ENCODE measurements at places on chromosomes 6 and 20.

DNA sequence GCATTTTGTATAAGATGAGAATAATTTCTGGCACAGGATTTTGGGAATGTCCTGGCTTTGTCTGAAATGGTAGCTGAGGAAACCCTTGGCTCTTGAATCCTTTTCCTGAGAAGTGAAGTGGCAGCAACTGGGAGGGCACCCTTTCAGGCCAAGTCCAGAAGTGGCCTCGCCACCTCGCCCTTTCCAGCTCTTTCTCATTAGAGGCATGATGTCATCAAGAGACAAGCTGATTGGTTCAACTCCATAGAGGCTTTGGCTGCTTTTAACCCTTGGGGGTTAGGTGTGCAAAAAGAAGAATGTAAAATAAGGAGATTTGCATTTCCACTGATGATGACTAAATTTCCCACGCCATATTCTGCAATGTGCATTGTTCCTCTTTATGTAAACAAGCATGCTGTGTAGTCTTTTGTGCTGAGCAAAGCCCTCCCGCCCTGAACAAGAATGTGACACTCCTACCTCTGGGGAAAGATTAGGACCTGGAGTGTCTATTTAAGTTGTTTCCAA, 116.5 kb downstream of the TCP11 start:
- DNase-seq, result no peak

- no peak for DNase-seq
Measured at GRCh38 chr20:40718214-40718977, 29.4 kb upstream of the MAFB start.

- DNase-seq, result no peak
Measured at GRCh38 chr6:111664565-111665030, 58.9 kb upstream of the TRAF3IP2 start.

DNA sequence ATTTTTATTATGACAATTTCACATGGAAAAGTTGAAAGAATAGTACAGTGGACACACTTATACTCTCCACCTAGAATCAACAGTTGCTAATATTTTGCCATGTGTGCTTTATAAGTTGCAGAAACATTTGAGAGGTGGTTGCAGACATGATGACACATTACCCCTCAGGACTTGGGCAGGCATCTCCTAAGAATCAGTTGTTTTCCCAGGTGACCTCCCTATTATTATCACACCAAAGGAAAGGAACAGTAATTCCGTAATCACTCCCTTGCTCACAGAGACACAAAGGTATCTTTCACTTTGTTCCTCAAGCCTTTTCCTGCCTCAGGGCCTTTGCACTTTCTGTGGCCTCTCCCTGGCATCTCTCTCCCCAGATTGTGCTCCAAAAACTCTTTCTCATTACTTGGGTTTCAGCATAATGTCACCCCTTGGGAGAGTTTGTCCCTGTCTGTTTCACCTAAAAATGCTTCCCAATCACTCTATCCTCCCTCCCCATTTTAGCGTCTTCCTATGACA, 5.9 kb upstream of the SULF2 start:
- no peak for DNase-seq

- DNase-seq, result no peak
Measured at GRCh38 chr20:32326504-32326845, 31.7 kb upstream of the ASXL1 start.

GRCh38 chr20:41587523-41587922, 30.7 kb downstream of the CHD6 start:
- DNase-seq, result no peak

DNA sequence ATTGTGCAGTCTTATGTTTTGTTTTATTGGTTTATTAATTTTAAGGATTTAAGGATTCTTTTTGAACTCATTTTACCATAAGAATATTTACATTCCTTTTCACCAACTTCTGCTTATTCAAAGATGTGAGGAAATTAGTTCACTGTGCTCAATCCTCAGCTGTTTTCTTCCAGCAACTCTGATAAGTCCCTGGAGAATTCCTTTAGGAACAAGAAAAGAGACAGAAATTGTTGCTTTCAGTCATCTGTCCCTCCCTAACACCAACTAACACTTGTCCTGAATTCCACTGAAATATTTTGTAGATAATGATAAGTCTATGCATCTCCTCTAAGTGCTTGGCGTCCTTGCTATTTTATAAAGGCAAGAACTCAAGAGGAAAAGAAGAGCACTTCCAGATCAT, 334.8 kb upstream of the MARCKS start:
- DNase-seq, result no peak

DNA sequence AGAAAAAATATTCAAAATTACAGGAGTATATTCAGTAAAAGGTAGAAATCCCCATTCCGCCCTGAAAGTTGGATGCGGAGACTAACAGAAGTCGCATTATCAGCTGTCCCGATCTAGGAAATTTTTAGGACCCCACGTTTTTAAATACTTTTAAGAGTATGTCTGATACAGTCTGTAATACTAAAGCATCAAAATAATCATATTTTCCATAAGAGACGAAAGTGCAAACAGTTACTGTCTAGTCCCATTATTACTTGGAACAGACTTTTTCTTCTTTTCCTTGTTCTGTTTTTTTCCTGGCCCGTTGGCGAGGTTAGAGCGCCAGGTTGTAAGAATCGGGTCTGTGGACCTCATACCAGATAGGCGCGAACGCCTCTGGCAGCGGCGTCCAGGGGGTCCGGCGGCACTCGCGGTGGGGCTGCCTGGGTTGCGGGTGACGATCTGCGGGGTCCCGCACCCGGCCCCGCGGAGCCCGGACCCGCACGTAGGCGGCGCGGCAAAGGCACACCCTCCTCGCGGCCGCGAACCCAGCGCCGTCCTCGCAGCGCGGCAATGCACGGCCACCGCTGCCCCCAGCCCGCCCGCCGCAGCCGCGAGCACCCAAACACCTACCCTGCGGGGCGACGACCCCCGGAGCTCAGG, 460 bp downstream of the PLAGL1 start:
- no peak for DNase-seq

DNA sequence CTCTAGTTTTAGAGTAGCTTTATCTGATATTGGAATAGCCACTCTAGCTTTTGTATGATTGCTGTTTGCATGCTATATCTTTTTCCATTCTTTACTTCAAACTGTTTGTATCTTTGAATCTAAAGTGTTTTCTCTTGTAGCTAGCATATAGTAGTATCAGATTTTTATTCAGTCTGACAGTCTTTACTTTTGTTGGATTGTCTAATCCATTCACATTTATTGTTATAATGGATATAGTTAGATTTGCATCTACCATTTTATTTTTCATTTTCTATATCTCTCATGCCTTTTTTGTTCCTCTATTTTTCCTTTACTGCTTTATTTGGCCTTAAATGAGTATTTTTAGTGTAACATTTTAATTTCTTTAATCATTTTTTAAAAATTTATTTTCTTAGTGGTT, 52.1 kb downstream of the PHACTR3 start:
- no peak for DNase-seq

DNA sequence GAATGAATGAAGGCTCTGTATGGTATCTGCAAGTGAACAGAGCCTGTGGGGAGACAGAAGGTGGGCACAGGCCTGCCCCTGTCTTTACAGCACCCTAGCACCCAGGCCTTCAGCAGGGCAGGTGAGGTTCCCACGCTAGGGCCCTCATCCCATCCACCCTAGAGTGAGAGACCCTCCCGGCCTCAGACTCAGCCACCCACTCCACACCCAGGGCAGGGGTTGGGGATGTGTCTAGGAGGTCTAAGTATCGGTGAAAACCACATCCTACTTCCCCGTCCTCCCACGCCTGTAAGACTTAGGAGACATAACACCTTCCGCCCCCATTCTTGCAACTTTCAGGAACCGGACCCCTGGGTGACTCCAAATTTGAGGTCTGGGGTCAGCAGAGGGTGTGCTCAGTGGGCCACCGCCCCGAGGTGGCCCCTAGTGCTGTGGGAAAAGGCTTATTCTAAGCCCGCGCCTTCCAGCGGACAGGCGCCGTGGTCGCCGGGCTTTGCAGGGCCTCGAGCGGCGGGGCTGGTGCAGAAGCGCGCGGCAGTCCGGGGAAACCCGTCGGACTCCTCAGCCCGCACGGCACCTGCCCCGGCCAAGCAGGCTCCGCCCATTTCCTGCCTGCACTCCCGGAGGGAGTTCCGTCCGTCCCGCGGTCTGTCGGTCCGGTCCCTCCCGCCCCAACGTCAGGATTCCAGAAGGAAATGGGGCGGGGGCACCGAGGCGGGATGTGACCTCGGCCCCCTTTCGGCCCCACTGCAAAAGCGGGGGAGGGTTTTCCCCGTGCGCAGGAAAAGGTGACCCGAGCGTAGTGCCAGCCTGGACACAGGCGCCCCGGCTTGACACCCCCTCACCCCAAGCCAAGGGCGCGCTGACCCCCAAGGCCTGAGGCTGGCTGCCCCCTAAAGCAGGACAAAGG, 868 bp downstream of the SAMD10 start:
- no peak for DNase-seq

DNA sequence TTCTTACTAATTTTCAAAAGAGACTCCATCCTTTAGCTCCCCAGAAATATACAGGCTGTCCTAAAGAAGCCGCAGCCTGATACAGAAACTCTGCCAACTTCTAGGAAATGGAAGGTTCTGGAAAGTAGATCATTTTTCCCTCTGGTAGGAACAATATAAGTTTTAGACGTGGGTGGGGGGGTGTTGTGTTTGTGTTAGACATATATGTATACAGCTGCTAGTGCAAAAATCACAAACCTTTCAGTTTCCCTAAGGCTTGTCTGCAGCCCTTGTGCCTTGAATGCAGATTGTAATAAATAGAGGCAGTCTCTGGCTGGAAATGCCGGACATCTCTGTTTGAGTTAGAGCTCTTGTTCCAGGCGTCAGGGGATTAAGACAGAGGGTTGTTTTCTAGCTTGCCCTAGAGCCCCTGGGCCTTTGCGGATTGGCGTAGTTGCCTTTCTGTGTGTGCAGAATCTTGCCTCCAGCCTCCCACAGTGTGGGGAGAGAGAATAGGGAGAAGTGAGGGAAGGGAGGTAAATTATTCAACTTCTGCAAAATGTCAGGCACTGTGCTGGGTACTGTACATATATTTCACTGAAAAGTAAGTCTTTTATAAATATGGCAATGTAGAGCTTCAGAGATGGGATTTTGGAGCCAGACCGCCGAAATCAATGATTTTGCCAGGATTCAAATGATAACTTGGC, 269.7 kb downstream of the PRL start:
- DNase-seq, result no peak

DNA sequence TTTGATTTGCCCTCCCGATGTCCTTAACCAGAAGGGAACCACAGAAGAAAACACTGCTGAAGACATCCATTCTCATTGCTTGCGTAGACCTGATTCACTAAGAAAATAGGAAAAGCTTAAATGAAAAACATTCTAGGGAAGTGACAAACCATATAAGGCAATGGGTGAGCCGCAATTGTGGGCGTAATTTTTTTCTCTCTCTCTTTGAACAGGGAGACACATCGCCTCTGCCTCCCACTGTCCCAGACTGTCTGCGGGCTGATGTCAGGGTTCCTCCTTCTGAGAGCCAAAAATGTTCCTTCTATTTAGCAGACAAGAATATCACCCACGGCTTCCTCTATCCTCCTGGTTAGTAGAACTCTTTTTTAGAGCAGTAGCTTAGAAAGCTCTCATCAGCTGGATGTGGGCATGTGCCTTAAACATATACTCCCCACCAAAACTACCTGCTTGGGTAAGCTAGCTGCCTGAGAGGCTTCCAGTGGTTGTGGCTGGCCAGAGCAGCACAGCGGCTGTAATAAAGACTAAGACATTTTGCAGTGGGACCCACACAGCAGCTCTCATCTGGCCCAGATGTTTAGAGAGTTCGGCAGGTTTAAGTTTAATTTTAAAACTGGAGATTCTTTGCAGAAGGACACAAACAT, 22.7 kb upstream of the CTAGE9 start:
- no peak for DNase-seq

- DNase-seq, result no peak
Measured at GRCh38 chr6:162887981-162888689, 160.4 kb downstream of the PACRG start.

- no peak for DNase-seq
Measured at GRCh38 chr20:20606050-20606449, 106.4 kb downstream of the RALGAPA2 start.

- DNase-seq, result no peak
Measured at GRCh38 chr6:150207931-150208570, 65.2 kb downstream of the PPP1R14C start.

Data from right renal pelvis (tissue), 4 donors.